ENCODE measurements at places on chromosomes 16 and 17.

- ATAC-seq, result no peak
Observed at GRCh38 chr16:57115514-57116182, 23.3 kb downstream of the CPNE2 start.

- peak; percentile 92 for ATAC-seq
Observed at GRCh38 chr17:82126556-82127314, 28.7 kb upstream of the FASN start.

DNA sequence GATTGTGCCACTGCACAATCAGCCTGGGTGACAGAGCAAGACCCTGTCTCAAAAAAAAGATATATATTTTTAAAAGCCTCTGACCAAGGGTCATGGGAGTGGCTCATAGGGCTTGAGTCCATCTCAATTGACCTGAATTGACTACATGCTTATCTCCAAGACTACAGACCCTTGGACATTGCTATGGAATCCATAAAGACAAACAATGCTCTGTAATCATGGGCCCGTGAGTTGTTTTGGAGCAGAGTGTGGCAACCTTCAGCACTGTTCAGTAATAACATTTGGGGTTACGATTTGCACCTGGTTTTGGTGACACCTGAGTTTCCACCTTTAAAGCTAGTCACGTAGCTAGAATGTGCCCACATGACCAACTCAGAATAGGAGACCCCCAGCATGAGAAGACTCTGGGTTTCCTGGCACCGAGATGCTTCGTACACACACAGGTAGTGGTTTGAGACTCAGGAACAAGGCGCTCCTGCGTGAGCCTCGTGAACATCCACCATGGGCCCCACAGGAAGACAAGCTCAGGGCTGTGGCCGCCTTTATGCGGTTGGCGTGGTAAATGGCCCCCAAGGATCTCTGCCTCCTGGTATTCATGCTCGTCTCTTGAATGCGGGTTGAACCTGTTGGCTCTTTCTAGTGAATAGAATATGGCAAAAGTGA is 66.6 kb upstream of the RPH3AL start:
- ATAC-seq, result no peak

GRCh38 chr17:44906763-44907728 is 7.8 kb upstream of the EFTUD2 start:
- ATAC-seq, result no peak

- no peak for ATAC-seq
Observed at GRCh38 chr17:30717291-30718098, 107.0 kb downstream of the CRLF3 start.

DNA sequence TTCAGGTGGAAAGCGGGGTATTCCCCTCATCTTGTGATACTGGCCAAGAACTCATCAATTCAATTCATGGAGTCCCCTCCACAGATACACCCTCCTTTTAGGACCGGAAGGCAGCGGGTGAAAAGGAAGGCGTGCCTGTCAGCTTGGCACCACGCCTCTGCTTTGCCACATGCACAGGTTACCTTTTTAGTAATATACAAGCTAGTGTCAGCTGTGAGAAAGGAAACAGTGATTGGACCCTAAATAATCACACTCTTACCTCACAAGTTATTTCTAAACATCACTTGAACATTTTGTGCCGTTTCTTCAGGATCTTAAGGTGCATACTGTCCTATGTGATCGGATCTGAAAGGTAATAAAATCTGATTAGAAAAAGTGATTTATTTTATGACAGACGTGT is 15.7 kb downstream of the ZDHHC7 start:
- peak; percentile 94 for ATAC-seq
